ENCODE measurements at places on chromosomes 11 and 22. TPM values are rescaled to one million over a fixed set of nuclear protein-coding genes. Genes with fewer than 3 reads are reported as not detected.

DNA sequence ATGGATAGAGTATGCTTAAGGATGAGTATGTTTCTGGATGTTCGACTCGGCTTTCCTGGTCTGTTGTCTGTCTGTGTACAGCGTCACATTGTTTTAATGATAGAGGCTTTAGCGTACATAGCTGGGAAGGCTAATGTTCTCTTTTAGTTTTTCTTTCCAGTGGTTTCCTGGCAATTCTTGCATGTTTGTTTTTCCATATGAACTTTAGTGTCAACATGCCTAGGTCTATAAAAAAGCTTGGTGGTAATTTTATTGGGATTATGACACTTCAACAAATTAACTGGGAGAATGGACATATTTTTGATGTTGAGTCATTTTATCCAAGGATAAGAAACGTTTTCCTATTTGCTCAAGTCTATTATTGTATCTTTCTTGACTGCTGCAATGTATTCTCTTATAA lies 17.6 kb downstream of the F2 start:
- DNase-seq: no peak

DNA sequence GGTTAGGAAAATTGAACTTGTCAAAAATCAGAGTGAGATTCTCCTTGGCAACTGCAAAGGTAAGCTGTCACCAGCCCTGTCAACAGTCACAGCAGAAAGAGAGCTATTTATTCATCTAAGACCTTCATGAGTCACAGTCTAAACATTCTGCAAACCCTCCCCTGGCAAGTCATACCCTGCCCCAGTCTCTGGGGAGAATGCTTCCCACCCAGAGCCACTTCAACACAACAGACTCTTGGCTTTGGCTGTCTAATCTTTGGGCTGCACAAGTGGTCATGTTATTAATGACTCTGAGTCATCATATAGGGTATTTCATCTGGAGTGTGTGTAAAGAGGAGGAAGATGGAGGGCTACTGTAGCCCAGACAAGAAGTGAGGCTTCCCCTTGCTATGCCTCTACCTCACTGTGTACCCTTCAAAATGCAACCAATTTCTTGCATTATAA lies 153.4 kb downstream of the CCDC34 start:
- no peak for DNase-seq

GRCh38 chr11:66230156-66230555 lies 38.3 kb upstream of the RAB1B start:
- no peak for DNase-seq

NRXN2 gene
- polyA plus RNA-seq: not detected

GRCh38 chr22:32602154-32602553 lies 127.5 kb downstream of the FBXO7 start:
- DNase-seq: no peak

DNA sequence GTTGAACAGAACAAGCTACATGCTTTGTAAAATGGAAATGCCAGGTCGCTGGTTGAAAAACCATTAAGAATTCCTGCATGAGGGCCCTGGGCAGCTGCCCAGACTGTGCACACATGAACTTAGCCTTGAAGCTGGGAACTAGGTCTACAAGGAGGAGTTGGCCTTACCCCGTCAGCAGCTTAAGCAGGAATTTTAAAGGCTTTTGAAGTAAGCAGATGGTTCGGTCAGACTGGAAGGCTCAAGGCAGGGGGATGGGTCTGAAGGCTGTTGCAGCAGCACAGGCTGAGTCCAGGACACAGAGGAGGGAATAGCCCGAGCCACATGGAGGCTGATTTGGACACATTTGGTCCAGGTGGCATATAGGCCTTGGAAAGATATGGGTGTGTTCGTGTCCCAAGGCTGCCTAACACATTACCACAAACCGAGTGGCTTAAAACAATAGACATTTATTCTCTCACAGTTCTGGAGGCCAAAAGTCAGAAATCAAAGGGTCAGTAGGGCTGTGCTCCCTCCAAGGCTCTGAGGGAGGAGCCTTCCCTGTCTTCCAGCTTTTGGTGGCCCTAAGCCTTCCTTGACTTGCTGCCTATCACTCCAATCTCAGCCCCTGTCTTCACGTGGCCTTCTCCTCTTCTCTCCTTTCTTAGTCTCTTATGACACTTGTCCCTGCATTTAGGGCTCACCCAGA lies 11.6 kb downstream of the LIF start:
- no peak for DNase-seq

DNA sequence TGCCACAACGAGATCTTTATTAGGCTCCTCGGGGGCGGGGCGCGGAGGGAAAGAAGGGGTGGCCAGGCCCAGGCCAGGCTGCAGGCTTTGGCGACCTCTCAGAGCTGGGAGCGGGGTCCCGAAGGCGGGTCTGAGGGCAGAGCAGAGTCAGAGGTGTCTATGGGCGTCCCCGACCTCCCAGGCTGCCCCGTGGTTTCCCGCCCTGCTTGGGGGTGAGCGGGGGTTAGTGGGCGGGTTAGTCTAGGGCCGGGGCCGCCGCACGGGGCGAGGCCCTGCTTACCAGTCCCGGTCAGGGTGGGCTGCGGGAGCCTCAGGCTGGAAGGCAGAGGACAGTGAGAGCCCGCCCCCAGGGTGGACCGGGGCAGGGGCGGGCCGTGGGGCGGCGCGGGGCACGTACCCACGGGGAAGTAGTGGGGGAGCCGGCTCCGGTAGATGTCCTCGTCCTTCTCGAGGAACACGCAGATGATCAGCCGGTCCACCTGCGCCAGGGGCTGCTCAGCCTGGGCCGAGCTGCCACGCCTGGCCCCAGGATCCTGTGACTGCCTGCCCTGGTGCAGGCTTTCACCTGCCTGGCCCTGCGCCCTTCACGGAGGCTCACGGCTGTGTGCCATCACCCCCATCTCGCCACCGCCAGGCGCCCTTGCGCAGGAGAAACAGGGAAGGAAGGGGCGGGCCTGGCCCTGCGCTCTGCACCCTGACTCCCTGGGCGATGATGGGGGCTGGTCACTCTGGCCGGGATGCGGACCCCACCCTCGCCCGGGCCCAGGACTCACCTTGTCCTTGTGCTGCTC lies 12.5 kb downstream of the OTUB1 start:
- no peak for DNase-seq

DNA sequence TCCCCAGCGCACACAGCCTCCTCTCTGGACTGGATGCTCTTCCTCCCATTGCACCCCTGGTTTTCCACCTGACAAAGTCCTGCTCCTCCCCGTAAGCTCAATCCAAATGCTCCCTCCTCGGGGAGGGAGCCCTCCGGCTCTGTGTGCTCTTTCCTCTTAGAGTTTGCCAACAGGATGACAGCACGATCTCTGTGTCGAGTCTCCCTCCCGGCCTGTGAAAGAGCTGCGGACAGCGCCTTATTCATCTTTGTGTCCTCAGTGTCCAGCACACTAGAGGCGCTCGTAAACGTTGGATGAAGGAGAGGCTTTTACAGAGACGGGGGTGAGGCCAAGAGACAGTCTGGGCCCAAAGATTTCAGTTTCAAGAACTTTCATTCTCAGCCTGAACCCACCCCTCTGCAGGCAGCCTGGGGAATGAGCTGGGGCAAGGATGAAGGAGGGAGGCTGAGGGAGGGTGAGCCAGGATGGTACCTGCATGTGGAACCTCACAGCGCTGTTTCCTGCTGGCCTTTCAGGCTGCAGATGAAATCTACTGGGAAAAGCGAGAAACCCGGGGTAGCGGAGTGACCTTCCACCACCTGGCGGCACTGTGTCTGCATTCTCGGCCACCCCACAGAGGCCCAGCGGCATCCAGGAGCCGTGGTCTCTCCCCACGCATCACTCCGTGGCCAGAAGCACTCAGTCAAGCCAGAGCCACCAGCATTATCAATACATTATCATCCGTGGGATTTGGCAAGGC lies 8.5 kb upstream of the TMPRSS4 start:
- DNase-seq: no peak

GRCh38 chr22:18991821-18992442 lies 55.8 kb upstream of the PRODH start:
- DNase-seq: no peak

KRTAP5-8 gene
- not detected for polyA plus RNA-seq

DNA sequence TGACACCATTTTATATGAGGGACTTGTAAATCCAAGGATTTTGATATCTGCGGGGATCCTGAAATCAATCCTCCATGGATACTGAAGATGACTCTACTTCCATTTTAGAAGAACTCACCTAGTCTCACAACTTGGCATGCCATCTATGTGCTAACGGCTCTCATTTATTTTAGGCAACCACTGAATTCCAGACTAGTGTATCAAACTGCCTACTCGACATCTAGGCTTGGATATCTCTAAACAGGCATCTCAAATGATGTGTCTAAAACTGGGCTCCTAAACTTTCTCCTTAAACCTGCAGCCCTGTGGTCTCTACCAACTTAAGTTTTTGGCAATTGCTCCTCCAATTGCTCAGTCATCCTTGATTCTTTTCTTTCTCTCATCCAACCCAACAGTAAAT lies 31.2 kb upstream of the CLNS1A start:
- no peak for DNase-seq

DNA sequence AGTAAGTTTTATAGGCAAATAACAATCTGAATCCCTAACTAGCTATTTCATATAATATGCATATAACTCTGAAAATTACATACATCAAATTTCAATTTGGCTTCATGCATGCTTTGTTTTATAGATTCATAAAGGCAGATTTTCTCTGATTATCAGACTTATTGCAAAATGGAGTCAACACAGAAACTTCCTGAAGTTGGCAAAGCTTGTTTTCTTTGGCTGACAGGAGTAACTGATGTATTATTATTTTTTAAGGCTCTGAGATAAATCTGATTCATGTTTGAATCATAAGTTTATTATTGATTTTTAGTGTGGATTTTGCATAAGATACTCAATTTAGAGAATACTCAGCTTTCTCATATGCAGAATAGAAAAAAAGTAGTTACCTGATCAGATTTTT lies 356.3 kb upstream of the CCDC90B start:
- no peak for DNase-seq

UBQLNL gene
- 0.10 TPM for polyA plus RNA-seq

GRCh38 chr22:25153961-25154666 lies 45.5 kb upstream of the CRYBB3 start:
- DNase-seq: no peak

DNA sequence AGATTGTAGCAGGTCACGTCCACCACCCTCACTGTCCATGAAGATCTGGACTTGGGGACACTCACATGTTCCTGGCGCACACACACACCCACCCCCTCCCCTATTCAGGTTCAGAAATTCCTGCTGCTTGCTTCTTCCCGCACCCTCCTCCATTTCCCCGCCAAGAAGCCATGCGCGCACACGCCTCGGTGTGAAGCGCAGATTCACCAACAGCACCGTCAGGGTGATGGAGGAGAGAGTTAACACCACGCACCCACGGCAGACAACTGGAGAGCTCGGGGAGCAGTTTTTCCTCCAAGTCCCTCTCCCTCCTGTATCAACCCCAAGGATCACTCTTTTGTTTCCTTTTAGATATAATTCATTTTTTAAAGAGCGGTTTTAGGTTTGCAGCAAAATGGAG lies 113.4 kb downstream of the BCR start:
- no peak for DNase-seq

OR8K1 gene
- not detected for polyA plus RNA-seq

DNA sequence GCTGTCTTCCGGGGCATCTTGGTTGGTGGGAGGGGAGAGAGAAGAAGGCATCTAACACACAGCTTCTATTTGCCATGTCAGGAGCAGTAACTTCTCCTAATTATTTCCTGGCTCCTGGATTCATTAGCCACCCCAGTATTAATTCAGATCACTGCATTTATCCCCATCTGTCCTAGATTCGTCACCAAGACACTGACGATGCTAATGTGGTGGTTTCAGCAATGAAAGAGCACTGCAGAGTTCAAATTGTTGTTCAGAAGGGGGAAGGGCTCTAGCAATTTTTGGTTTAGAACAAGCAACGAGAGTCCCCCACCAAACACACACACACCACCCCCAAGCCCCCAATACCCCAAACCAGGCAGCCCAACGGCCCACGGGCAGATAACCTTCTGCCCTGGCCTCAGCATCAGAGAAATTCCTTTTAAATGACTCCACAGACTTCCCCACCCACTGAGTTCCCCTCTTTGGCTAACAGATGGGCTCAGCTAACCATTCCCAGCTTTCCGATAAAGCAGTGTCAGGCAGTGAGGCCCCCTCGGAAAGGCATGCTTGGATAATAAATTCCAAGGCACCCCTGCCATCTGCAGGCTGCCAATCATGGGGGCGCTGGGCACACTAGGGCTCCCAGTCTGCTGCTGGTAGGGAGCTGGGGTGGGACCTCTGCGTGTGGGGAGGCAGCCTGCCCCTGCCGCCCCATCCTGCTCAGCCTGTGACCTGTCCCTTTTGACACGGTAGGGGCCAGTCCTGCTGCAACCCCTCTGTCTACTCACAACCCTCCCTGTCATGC lies 453.5 kb downstream of the MIAT start:
- no peak for DNase-seq

PCSK7 gene
- 45.4 TPM for polyA plus RNA-seq

- no peak for DNase-seq
Observed at GRCh38 chr22:47207387-47207786, 444.9 kb downstream of the TBC1D22A start.

Measured in naive thymus-derived CD4-positive, alpha-beta T cell (primary cell).